ENCODE measurements at places on chromosomes 5 and 9.

DNA sequence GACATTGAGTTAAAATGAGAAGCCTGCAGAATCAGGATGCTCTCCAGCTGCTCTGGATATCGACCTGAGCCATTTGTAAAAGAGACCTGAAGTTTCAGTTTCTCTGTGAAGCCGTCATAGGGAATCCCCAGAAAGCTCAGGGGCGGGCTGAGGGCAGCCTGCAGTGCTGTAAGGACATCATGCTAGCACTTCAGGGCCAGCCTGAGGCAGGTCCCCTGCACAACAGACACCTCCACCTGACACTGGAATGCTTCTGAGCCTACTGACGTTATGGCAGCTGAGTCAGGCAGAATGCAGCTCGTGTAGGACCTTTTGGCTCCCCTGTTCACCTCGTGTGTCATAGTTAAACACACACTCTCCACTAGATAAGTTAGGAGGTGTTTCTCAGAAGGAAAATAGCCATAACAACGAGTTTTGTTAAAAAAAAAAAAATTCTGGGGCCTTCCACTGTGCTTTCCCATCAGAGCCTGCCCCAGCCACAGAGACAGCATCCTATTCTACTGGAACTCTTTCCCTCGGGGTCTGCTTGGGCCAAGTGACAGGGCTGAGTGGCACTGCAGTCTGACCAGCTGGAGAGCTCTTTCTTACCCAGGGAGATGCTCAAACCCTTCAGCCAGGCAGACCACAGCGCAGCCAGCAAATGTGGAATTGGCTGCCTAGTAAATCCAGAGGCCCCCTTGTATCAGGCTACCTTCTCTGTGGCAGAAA, 354.9 kb downstream of the DIRAS2 start:
- DNase-seq: no peak

DNA sequence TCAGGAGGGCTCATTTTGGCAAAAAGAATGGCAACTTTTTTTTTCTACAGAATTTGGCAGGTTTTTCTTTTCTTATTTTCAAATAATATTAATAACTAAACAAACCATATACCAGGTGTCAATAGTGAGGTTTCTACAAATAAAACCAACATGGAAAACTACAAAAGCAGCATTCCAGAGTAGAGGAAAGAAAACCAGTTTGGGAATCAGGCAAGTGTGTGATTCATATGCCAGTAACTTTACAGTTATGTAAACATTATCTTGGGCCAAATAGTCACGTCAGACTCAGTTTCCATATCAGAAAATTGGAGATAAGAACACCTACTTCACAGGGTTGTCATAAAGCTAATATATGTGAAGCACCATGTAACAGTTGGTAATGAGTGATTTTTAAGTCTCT, 51.7 kb downstream of the FBXW11 start:
- no peak for DNase-seq

GRCh38 chr9:136808806-136809158, 1.0 kb downstream of the RABL6 start:
- DNase-seq: no peak

DNA sequence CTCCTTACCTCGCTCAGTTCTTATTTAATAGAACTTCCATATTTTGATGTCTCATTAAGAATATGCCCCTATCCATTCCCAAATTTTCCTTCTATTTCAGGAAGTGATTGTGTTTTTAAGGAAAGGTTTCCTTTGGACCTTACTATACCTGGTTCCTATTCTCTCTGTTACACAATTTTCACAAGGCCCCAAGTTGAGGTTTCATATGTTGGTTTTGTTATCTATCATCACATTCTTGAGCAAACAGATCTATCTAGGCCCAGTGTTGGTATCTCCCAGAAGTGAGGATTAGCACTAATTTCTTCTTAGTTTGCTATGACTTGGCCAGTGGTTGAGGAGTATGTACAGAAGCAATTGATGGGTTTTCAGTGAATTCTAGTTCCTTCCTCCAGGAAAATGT, 41.5 kb downstream of the ALG2 start:
- DNase-seq: no peak

GRCh38 chr5:164885179-164885578, 1379.8 kb downstream of the MAT2B start:
- no peak for DNase-seq

DNA sequence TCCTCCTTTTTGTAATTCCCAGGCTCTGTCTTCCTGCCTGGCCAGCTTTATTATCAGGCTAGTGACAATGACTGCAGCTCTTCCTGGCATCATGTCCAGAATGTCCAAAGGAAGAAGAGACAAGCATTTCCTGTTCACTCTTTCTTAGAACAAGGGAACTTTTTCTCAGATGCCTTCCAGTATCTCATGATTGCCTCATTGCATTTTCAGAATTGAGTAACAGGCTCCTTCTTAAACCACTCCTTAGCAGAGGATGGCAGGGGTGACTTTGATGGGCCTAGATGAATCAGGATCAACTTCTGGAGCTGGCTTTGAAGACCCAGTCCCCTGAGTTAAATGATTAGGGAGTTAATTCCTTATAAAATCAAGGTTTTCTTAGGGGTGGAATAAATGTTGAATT, 92.9 kb upstream of the RASGRF2 start:
- no peak for DNase-seq

DNA sequence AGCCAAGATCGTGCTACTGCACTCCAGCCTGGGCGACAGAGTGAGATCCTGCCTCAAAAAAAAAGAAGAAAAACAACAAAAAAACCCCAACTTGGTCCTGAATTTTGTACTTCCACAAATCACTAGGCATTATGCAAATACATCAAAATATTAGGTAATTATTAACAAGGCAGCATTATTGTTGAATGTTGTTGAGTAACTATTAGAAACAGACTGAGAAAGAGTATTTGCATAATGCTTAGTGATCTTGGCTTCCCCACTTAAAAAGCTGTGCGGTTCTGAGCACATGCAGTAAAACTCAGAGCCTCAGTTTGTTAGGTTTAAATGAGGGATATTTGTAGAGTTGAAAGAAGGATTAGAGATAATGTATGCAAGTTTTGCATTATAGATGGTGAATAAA, 64.2 kb downstream of the SCAMP1 start:
- no peak for DNase-seq

DNA sequence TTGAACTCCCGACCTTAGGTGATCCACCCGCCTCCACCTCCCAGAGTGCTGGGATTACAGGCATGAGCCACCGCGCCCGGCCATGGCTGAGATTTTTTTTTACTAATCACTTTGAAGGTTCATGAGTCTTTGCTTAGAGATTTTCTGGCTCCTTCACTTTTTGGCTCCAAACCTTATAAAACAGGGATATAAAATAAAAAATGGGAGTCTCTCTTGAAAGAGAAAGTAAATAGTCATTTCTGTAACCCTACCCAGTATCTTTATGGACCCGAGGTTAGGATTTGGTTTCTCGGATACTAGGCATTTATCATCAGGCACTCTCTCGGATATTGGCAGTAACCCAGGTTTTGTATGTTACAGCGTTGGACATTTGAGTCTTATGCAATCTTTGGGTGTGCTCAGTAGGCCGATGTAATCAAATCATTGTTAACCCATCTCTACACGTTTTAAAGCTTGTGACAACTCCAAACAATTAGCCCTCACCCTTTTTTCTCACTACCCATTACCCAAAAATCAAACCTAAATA, 25.3 kb downstream of the STXBP1 start:
- DNase-seq: no peak

GRCh38 chr9:68805890-68806517, 101.0 kb downstream of the PIP5K1B start:
- no peak for DNase-seq

DNA sequence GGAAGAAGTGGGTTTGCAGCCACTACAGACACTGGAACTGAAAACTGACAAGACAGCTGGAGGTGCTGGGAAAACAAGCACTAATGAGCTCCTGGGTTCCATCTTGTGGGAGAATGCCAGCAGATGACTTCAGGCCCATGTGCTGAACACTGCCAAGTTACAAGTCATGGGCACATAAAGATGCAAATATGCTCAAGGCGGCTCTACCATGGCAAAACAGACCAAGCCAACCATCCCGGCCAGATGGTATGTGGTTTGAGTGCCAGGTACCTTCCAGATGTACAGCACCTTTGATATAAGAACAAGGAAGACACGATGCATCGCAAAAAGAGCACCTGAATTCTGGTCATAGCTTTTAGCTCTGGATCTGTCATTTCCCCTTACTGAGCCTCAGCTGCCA, 19.9 kb downstream of the TNFSF8 start:
- no peak for DNase-seq

DNA sequence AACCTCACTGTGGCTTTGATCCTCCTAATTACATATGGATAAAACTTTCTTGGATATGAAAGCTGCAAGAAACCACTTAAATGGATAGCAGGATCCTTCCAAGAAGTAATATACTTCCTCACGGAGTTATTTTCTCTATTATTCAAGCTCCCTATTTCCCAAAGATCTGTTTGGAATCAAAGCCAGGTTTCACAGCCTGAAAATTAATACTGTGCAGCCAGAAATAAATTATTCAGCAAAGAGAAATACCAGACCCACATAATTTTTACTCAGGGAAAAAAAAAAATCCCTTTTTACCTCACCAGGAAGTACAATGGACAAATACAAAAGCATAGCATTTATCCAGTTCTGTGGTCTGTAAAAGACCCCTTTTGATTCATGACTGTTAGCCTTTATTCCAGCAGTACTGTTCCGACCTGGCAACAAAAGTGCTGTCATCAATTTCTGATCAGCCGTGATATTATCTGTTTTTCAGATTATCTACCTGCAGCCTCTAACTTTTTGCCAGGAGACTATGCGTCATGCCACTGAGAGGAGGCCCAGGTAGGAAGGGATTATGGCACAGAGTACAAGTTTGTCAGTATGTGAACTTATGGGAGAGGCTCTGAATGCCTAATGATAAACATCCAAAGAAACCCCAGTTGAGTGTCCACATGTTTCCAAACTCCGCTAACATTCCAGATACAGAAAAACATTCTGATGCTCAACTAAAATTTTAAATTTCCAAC, 57.0 kb downstream of the FBN2 start:
- DNase-seq: no peak

- no peak for DNase-seq
Observed at GRCh38 chr9:99366621-99367020, 144.5 kb downstream of the SEC61B start.

DNA sequence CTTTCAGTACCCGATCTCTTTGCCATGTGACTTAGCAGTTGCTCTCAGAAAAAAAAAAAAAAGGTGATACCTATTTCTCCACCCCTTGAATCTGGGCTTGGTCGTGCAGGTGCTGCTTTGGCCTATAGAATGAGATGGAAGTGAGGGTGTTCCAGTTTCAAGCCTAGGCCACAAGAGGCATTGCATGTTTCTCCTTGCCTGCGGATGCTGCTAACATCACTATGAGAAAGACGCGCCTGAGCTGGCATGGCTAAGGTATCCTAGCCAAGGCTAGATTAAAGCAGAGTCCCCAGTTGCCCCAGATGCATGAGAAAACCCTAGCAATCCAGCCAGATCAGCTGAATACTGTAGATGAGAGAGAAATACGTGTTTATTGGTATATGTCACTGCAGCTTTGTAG, 14.7 kb upstream of the CSF1R start:
- no peak for DNase-seq

DNA sequence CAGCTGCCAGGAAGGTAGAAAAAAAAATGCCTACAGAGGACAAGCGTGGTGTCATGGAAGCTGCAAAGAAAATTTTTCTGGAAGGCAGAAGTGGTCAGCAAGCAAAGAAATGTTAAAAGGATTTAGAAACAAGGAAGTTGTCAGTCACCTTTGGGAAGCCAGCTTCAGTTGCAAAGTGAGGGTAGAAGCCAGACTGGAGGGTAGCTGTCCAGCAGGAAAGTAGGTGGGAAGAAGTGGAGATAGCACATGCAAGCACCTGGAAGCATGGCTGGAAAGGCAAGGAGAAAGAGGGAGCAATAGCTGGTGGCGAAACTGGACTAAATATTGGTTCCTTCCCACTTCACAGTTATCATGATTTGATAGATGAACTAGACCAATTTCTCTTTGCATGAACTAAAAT, 54.3 kb downstream of the ADRB2 start:
- DNase-seq: no peak

GRCh38 chr5:134462047-134462575, 50.4 kb upstream of the CDKN2AIPNL start:
- DNase-seq: no peak

DNA sequence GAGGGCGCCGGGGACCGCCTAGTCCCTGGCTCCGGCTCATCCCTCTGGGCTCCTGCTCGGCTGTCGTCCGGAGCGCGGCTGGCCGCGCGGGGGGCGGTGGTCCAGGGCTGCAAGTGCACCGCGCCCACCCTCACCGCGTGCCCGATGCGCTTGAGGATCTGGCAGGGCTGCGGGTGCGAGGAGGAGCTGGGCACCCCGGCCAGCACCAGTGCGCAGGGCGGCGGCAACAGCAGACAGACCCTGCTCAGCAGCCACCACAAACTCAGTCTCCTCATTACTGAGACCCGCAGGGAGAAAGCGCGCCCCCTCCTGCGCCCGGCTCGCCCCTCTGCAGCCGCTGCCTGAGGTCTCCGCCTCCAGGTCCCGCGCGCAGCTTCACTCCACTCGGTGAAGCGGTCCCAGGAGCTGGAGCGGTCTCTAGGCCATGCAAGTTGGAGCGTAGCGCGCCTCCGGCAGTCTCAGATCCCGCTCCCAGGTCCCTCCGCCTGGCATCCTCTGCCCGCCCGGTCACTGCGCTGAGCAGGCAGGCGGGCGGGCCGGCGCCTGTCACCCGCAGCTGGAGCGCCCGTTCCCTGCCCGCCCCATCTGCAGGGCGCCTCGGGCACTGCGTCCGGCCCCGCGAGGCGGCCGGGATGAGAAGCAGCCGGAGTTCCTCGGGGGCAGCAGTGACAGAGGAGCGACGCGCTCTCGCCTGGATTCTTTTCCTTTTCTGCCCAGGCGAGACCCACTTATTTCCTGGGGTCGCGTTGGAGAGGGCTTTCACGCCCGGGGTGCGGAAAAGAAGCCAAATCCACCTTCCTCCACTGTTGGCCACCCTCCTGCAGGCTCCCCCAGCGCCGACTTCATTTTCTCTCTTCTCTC, 512 bp downstream of the GRIN3A start:
- no peak for DNase-seq

- no peak for DNase-seq
Observed at GRCh38 chr9:130334915-130335314, 69.4 kb downstream of the HMCN2 start.

DNA sequence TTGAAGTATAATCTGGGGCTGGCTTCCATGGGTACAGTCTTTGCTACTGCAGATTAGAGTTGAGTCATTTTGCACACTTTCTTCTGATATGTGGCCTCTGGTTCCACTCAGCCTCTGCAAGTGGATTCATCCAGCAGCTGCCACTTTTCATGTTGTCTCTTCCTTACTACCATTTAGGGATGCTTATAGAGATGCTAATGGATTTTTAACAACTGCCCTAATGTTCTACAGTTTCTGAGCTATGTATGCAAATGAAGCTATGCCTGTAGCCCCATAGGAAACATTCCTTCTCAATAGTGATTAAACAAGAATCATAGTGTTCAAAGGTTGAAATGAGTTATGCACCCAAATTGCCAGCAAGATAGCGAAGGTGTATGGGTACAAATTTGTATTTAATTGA, 456.0 kb upstream of the ITGA1 start:
- no peak for DNase-seq
